ENCODE measurements at places on chromosomes 5 and 9. TPM values are rescaled to one million over a fixed set of nuclear protein-coding genes. Genes with fewer than 3 reads are reported as not detected.

The PIP5K1B gene
- not detected for total RNA-seq

The FOXD4L4 gene
- total RNA-seq, result 0.21 TPM

The PRRC1 gene
- total RNA-seq, result 97.4 TPM

The CER1 gene
- not detected for total RNA-seq

The MELK gene
- 38.1 TPM for total RNA-seq

The KCNN2 gene
- 14.4 TPM for total RNA-seq

The PLAC8L1 gene
- 0.39 TPM for total RNA-seq

The C9 gene
- not detected for total RNA-seq

The CRAT gene
- 38.0 TPM for total RNA-seq

The PCDHGA11 gene
- 9.7 TPM for total RNA-seq

The BTNL8 gene
- not detected for total RNA-seq

DNA sequence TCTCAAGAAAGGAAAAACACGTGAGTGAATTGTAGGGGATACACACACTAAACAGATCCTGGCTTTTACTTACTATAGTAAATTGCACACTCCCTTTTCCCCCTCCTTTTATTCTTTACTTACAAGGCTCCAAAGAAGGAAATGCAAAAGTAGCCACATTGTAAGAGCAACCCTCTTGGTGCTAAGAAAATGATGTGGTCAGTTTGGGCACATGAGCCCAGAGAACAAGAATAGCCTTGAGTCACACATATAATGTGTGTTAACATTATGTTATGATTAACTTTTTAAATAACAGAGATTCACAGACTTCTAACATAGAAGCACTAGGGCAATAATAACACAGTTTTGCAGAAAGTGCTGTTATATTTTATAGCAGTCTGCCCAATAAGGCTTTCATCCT, 48.5 kb downstream of the PCSK5 start:
- no peak for DNase-seq

DNA sequence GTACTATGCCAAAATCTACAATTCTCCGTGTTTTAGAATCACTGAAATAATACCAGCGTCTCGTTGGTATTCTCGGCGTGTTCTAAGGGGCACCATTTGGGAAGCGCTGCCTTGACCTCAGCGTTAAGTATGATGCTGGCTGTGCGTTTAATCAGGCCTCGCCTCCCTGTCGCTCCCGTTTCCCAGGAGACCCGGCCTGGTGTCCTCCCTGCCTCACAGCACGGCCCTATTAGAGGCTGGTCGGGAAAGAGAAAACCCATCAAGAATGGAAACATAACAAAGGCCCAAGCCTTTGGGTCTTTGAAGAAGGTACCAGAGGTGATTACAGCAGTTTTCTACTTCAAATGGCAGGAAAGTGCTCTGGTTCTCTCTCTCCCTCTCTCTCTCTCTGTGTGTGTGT, 30.0 kb downstream of the GFPT2 start:
- DNase-seq, result no peak

DNA sequence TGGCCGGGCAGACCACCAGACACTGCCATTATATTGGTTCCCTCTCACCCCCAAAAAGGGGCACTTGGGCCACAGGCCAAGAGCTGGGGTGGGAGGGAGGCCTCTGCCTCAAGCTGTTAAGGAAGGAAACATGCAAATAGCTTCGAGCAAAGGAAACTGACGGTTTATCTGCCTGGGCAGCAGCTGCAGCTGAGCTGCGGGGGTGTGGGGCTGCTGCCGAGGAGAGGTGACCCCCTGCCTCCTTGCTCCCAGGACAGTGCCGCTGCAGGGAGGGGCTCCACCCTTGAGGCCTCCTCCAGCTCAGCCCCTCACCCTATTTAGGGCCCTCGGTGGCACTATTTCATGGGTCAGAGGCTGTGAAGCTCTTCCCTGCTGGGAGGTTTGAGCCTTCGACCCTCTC, 789 bp downstream of the DOK3 start:
- no peak for DNase-seq

GRCh38 chr9:89799221-89799620, 194.4 kb downstream of the GADD45G start:
- no peak for DNase-seq

GRCh38 chr5:148491015-148491792, 107.4 kb downstream of the FBXO38 start:
- no peak for DNase-seq

DNA sequence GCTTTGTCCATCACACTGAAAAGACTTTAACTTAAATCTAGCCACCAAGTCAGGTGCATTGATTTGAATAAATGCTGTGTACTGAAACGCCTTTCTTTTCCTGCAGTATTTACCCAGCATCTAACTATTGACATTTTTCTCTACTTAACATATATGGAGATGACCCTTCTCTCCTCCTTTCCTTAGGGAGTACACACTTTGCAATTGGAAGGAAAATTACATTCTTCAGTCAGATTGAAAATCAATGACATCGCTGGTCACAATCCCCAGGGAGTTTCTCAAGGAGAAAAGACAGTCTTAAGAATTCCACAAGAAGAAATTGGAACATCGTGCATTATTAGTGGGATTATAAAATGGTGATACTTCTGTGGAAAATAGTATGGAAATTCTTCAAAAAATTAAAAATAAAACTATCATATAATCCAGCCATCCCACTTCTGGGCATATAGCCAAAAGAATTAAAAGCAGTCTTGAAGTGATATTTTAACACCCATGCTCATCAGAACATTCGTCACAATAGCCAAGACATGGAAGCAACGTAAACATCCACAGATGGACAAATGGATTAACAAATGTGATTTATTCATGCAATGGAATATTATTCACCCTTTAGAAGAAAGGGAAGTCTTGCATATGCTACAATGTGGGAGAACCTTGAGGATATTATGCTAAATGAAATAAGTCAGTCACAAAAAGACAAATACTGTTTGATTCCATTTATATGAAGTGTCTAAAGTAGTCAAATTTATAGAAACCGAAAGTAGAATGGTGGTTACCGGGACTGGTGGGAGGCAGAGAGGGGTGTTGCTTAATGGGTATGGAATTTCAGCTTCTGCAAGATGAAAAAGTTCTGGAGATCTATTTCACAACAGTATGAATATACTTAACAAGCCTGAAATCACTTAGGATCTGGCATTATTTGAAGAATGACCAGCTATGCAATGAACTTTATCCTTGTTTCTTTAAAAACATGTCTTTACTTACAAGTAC, 14.3 kb upstream of the FREM1 start:
- DNase-seq, result no peak

GRCh38 chr9:73558471-73558870, 406.8 kb downstream of the ANXA1 start:
- no peak for DNase-seq

- DNase-seq, result no peak
These were observed at the start of gene RORB for GRCh38 chr9:74496819-74497747. TSS of gene RORB (plus strand) at chr9:74497335. CDS start at chr9:74497977, 642 bp downstream.

DNA sequence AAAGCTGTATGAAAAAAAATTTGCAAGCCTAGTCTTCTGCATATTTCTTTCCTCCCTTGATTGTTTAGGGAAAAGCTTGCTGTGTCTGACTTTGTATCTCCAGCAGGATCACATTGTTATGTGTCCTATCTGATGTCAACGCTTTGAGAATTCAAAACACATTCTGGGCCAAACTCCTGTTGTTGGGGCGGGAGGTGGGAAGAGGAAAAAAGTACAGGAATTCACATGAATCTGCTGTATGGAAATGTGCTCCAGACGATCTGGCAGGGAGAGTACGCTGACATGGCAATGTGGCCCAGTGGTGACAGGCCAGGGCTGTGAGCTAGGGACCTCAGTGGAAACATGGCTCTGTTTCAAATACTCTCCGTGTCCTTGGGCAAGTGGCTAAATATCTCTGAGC, 87.4 kb upstream of the GNA14 start:
- no peak for DNase-seq

DNA sequence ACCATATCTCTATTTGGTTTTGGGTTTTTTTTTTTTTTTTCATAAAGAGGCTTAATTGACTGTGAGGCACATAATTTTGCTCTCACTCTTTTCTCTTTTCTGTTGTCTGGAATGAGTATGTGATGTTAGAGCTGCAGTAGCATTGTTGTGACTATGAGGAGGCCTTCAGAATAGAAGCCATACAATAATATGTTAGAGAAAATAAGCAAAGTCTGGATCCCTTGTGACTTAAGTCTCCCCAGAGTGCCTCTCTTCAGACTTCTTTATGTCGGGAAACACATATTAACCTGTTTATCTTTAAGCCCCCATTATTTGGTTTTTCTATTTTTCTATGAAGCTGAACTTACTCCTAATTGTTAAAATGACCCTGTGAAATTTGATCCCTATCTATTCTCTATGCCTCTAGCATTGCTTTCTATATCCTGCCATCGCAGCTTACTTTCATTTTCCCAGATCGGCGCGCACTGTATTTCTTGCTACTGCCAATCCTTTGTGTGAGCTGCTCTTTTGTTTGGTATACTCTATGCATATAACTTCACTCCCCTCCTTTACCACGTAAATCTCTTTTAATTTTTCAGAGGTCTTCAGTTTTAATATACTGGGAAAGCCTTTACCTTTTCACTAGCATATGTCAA, 372.5 kb upstream of the KCNN2 start:
- DNase-seq, result no peak

DNA sequence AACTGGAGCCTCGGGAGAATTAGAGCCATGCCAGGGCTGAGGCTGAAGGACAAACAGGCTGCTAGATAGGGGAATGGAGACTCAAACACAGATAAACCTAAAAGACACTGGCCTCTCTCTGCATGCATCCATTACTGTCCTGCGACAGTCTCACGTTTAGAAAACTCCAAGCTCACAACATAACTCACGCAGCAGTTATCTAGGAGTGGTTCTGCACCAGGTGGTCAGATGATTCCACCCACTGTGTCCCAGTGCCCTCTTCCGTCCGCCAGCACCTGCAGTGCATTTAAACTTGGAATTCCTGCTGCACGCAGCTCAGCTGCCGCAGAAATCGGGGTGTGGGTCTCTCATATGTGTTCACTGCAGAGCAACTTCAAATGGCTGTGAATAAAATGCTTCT, 272.6 kb upstream of the IRX2 start:
- DNase-seq, result no peak

GRCh38 chr9:91727316-91727861, 222.6 kb downstream of the ROR2 start:
- peak; percentile 45 for DNase-seq

- DNase-seq, result no peak
These were observed 260.5 kb downstream of the COX7C start for GRCh38 chr5:86878250-86878649.

DNA sequence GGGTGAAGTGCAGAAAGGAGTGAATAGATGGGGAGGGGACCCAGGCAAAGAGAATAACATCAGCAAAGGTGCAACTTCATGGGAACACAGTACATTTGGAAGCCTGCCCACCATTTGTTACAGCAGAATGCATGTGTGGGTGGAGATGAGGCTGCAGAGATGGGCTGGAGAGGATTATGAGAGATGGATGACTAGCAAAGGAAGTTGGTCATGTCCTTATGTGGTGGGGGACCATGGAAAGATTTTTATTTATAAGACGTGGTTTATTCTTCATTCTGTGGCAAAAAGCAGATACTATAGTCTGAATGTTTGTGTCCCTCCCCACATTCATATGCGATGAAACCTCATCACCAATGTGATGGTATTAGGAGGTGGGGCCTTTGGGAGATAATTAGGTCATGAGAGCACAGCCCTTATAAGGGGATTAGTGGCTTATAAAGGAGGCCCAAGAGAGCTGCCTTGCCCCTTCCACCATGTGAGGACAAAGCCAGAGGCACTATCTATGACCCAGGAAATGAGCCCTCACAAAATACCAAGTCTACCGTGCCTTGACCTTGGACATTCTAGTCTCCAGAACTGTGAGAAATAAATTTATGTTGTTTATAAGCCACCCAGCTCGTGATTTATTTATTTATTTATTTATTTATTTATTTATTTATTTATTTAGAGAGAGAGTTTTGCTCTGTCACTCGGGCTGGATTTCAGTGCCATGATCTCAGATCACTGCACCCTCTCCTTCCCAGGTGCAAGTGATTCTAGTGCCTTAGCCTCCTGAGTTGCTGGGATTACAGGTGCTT, 483.7 kb downstream of the RAB3C start:
- peak; percentile 48 for DNase-seq
